ENCODE measurements at places on chromosomes 11 and 22. TPM values are rescaled to one million over a fixed set of nuclear protein-coding genes. Genes with fewer than 3 reads are reported as not detected.
A peak's percentile ranks its signal among the peaks of the same experiment; 100 is the strongest.

DNA sequence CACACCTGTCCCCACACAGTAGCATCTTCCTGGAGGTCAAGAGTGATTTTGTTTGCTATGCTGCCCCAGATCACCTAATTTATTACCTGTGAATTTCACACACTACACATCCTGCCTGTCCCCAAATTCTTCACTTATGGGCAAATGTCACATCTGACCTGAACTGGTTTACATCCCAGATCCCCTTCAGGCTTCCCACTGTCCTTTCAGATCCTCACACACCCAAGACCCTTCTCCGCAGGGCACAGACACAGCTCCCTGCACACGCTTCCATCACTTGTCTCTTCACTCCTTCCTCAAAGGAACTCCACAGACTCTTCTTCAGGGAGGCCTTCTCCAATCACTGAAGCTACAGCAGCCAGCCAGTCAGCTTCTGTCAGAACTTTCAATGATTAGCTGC lies 118.7 kb upstream of the IGLL5 start:
- H3K27ac ChIP-seq, result no peak overlapping the region
- no peaks in the 10 kb centered on the region for H3K36me3 ChIP-seq
- DNase-seq, result no peak
- H3K27me3 ChIP-seq, result peaks cover 6% of the 10 kb centered on the region

GRCh38 chr22:37193629-37194191 lies 5.7 kb upstream of the C1QTNF6 start:
- DNase-seq, result peak; percentile 59
- peak overlapping the region; percentile 82 for H3K27ac ChIP-seq
- peak overlapping the region; percentile 40 for H3K4me3 ChIP-seq
- peaks cover 38% of the 10 kb centered on the region for H3K4me1 ChIP-seq
- no peaks in the 10 kb centered on the region for H3K27me3 ChIP-seq

EHF gene
- total RNA-seq, result 0.14 TPM

GAB2 gene
- 4.3 TPM for total RNA-seq

GRCh38 chr11:11163236-11163635 lies 189.8 kb downstream of the CSNK2A3 start:
- H3K4me3 ChIP-seq, result no peak overlapping the region
- H3K27ac ChIP-seq, result no peak overlapping the region
- H3K27me3 ChIP-seq, result no peaks in the 10 kb centered on the region
- no peaks in the 10 kb centered on the region for H3K4me1 ChIP-seq
- H3K36me3 ChIP-seq, result no peaks in the 10 kb centered on the region

DNA sequence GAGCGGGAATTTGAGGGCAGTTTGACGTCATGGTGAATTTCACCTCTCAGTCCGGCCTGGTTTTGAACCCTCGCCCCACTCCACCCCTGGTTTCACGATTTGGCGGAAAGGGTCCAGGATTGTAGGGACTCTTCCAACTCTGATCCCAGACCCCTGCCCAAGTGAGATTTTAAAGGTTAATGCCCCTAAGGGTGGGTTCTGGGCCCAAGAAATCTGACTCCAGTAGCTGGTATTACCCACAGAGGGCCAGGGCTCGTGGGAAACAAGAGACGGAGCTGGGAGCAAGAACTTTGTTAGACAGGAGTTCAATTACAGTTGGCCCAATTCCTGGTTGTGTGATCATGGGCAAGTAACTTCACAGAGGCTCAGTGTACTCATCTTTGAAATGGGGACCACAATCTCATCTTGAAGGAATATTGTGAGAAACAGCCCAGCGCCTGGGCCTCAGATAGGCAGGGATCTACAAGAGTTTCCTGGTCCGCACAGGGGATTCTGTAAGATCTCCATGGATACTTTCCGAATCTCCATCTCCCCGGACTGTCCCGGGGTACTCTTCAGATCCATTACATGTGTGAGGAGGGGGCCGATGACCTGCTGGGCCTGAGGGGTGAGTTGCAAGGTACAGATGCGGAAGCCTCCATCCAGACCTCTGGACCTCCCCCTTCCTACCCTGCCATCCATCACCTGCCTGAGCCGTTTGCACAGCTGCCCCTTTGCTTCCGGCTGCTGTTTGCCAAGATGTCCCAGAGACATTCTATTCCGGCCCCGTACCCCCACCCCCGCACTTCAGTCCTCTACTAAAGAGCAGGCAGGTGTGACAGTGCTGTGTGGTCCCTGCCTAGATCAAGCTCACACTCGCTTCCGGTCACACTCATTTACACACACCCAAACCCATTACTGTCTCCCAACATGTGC lies 687 bp upstream of the CALCA start:
- H3K27me3 ChIP-seq, result peaks cover 73% of the 10 kb centered on the region
- H3K36me3 ChIP-seq, result no peaks in the 10 kb centered on the region
- peak; percentile 38 for DNase-seq
- peaks cover 27% of the 10 kb centered on the region for H3K4me1 ChIP-seq
- H3K4me3 ChIP-seq, result peak overlapping the region; percentile 54

DNA sequence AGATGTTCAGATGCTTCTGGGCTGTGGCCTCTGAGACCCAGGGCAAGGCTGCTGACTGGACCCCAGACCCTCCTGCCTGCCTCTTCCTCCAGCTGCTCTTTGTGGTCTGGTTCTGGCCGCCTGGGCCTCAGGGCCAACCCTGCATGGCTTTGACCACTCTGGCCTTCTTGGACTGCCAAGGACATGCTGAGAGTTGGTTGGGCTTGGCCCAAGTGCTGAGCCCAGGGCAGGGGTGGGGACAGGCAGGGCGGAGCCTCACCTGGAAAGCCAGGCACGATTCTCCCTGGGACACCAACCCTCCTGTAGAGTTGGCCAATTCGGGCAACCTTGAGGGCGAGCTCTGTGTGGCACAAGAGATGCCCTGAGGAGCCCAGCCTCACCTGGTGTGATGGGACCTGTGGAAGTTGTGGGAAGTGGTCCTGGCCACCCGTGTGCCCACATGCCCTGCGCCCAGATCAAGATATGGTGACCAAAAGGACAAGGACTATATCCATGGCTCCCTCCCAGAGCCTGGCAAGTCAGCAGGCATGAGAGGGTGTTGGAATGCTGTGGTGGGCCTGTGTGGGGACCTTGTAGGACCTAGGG lies 11.6 kb downstream of the TANGO2 start:
- no peaks in the 10 kb centered on the region for H3K27me3 ChIP-seq
- H3K4me1 ChIP-seq, result peaks cover 20% of the 10 kb centered on the region
- no peak overlapping the region for H3K27ac ChIP-seq
- no peak overlapping the region for H3K4me3 ChIP-seq

TSSK2 gene
- total RNA-seq, result not detected

DNA sequence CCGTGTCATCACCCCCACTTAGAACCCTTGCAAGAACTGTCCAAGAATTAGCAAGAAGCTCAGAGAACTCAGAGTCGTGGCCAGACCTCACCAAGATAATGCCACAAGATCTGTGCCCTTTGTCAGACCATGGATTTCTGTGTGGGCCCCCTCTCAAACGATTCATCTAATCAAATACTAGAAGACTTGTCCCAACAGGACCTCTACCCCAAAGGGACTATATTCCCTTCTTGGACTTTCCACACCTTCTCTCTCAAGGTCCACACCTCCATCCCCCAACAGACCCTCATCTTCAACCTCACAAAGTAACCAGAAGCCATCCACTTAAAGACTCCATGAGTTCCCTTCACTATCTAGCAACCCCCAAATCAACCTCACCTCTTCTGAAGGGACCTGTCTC lies 2.8 kb downstream of the POLR3H start:
- no peaks in the 10 kb centered on the region for H3K27me3 ChIP-seq
- peak overlapping the region; percentile 15 for H3K4me3 ChIP-seq
- peaks cover 40% of the 10 kb centered on the region for H3K4me1 ChIP-seq
- peak overlapping the region; percentile 64 for H3K27ac ChIP-seq
- no peak for DNase-seq

- no peak overlapping the region for H3K27ac ChIP-seq
- no peak for DNase-seq
- H3K36me3 ChIP-seq, result no peaks in the 10 kb centered on the region
These were observed 94.7 kb downstream of the GGTLC2 start for GRCh38 chr22:22738959-22739585.

DNA sequence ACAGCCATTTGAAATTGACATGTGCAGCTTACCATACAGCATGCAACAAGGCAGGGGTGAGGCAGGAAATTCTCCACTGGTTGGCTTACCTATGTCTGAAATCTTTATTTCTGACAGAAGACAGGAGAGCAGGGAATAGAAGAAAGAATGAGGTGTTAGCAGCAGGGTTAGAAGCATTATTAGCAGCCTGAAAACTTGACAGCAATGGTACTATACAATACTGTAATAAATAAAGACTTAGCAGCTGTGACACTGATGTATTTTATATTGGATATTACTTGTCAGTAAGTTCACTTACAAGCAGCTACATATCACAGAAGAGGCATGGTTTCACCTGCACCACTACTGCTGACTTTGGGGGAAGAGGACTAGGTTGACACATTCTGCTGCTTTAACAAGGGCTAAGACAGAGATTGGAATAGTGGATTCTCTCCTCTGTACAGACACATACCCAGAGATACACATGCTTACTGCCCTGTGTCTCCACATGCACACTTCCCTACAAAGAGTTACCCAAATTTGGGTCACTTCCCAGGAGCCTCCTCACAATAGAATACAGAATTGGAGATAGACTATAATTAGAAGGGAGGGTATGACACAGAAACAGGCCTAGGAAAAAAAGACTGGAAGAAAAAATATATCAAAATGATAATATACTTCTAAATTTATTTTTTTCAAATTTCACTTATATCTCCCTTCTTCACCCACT lies 145.8 kb upstream of the NARS2 start:
- no peaks in the 10 kb centered on the region for H3K36me3 ChIP-seq
- peaks cover 3% of the 10 kb centered on the region for H3K4me1 ChIP-seq
- no peak for DNase-seq
- peaks cover 8% of the 10 kb centered on the region for H3K27me3 ChIP-seq

DNA sequence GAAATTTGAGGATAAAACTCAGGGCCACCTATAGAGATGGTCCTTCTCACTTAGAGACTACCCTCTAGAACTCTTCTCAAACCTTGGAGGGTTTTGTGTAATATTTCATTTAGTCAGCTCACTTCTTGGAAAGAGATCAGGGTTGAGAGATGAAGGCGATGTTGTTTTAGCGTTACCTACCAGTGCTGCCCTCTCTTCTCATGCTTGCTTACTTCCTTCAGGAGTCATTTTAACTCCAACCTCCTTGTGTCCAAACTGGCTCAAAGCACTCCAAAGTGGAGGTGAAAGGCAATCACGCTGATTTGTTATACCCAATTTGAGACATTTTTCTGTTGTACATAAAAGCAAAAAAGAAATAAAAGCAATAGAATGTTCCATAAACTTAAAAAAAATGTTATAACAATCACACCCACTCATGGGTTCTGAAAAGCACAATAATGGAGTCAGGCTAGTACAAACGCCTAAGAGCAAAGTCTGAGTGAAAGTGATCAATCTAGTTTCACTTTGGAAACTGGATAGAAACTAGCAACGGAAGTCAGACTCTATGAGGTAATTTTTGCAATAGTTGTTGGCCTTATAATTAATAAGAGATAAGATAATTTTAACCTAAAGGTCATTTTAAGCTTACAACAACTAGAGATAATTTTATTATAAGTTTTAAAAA lies 117.1 kb downstream of the MRTFA start:
- peak overlapping the region; percentile 97 for H3K27ac ChIP-seq
- peak; percentile 19 for DNase-seq
- no peaks in the 10 kb centered on the region for H3K27me3 ChIP-seq
- peaks cover 21% of the 10 kb centered on the region for H3K36me3 ChIP-seq

TEF gene
- total RNA-seq, result 2.2 TPM

DNA sequence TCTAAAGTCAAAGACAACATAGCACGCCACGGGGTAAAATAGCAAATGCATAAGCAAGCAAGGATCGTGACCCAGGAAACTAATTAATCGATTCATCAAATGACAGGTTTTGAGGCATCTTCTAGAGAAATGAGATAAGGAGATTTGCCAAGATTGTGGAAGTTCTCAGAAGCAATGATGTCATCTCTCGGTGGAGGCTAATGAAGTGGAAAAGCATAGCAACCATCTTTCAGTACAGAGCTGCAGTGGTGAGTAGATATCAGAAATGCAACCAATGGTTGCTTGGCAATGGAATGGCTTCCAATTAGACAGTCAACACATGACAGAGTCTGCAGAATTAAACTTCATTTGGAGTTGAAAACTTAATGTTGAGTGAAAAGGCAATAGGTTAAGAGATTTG lies 116.0 kb downstream of the KIRREL3 start:
- no peak for DNase-seq
- H3K27ac ChIP-seq, result no peak overlapping the region

GRCh38 chr11:116176484-116177005 lies 596.2 kb downstream of the BUD13 start:
- no peak for DNase-seq
- H3K27me3 ChIP-seq, result peaks cover 5% of the 10 kb centered on the region

DNA sequence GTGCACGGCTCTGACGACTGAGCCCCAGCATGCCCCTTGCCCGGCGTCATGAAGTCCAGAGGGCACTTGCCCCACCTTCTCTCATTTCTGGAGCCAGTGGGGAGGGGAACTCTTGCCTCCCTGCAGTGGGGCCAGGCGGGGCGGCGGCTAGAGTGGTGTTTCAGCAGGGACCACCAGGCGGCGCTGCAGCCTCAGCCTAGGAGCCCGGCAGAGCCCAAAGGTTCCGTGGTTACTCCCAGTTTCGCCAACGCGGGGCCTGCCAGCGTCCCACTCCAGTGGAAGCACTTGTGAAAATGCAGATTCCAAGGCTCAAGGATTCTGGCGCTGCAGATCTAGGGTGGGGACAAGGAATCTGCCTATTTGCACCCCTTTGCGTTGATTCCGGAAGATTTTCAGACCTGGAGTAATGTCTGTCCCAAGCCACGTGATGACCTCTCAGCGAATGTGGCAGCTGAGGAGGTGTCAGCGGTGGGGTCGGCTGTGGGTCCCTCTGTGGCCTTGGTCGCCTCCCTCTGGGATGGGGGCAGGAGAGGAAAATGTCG lies 55.7 kb downstream of the CD82 start:
- no peak overlapping the region for H3K27ac ChIP-seq
- H3K4me1 ChIP-seq, result peaks cover 38% of the 10 kb centered on the region
- no peaks in the 10 kb centered on the region for H3K27me3 ChIP-seq
- DNase-seq, result peak; percentile 78

DNA sequence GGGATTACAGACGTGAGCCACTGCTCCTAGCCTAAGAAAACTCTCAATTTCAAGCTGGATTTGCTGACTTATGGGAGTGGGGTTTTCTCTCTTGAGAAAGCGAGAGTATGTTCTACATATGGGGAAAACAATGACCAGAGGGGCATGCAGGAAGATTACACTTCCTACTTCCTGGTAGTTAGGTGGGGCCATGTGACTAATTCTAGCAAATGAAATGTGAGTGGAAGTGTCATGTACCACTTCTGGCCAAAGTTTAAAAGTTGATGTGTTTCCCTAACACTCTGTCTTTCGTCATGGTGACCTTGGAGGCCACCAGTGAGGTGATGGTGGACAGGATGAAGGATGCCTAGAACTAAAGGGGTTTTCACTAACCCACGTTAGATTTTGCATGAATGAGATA lies 50.5 kb downstream of the PARVG start:
- H3K4me3 ChIP-seq, result no peak overlapping the region
- no peak overlapping the region for H3K27ac ChIP-seq
- DNase-seq, result no peak
- H3K4me1 ChIP-seq, result no peaks in the 10 kb centered on the region

LRRC75B gene
- 0.98 TPM for total RNA-seq

Measured in activated CD4-positive, alpha-beta T cell treated with anti-CD3 and anti-CD28 coated beads for 36 hours (primary cell).